ENCODE measurements at places on chromosomes 7 and 10. TPM values are rescaled to one million over a fixed set of nuclear protein-coding genes. Genes with fewer than 3 reads are reported as not detected.

NKX6-2 gene
- total RNA-seq, result not detected

GPRIN2 gene
- not detected for total RNA-seq

IL15RA gene
- 11.9 TPM for total RNA-seq

CALN1 gene
- total RNA-seq, result not detected

FAM25A gene
- total RNA-seq, result not detected

FRMD4A gene
- total RNA-seq, result 31.0 TPM

PIP gene
- total RNA-seq, result not detected

GIMAP2 gene
- 1.2 TPM for total RNA-seq

ANKRD61 gene
- total RNA-seq, result not detected

MKX gene
- 7.5 TPM for total RNA-seq

MBL2 gene
- total RNA-seq, result not detected

ADAM22 gene
- 0.18 TPM for total RNA-seq

RARRES2 gene
- total RNA-seq, result 0.86 TPM

SNX10 gene
- total RNA-seq, result 0.53 TPM

NODAL gene
- total RNA-seq, result not detected

COL28A1 gene
- under 0.01 TPM for total RNA-seq

VPS37D gene
- total RNA-seq, result 3.7 TPM

ERVW-1 gene
- total RNA-seq, result not detected

LBX1 gene
- not detected for total RNA-seq

CCDC6 gene
- 25.9 TPM for total RNA-seq

ADAM12 gene
- total RNA-seq, result 16.7 TPM

WDFY4 gene
- not detected for total RNA-seq

FGFR2 gene
- total RNA-seq, result not detected

ABCC2 gene
- total RNA-seq, result under 0.01 TPM

MYH16 gene
- not detected for total RNA-seq

C10orf67 gene
- total RNA-seq, result 0.53 TPM

ACSM6 gene
- total RNA-seq, result not detected

HMX3 gene
- total RNA-seq, result not detected

Measured in myometrial cell (primary cell).